Right lobe of liver (tissue), 6 donors: ENCODE measurements at places on chromosomes 5 and 9. TPM values are rescaled to one million over a fixed set of nuclear protein-coding genes. Genes with fewer than 3 reads are reported as not detected.

- no peaks in the 10 kb centered on the region for H3K36me3 ChIP-seq
- no peak for DNase-seq
- H3K4me1 ChIP-seq: no peaks in the 10 kb centered on the region
- no peak overlapping the region for H3K27ac ChIP-seq
- no peaks in the 10 kb centered on the region for H3K27me3 ChIP-seq
Observed at GRCh38 chr9:1354086-1354485, 303.9 kb downstream of the DMRT2 start.

DNA sequence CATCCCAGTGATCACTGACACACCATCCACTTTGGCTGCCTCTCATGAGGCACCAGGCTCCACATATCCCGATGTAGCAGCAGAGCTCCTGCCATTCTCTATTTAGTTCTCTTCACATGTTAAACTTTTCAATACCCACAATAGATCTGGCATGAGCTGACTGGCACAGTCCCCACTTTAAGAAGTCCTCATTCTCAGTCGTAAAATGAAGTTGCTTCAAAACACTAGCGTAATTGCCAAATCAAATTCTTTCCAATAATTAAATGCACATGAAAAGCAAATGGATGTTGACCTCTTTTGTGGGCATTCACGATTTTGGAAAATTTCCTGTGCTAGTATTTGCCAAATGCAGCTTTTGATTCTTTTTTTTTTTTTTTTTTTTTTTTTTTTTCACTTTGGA, 32.4 kb downstream of the HAPLN1 start:
- no peaks in the 10 kb centered on the region for H3K4me1 ChIP-seq
- H3K36me3 ChIP-seq: no peaks in the 10 kb centered on the region

The LRRC19 gene
- total RNA-seq: 2.6 TPM

DNA sequence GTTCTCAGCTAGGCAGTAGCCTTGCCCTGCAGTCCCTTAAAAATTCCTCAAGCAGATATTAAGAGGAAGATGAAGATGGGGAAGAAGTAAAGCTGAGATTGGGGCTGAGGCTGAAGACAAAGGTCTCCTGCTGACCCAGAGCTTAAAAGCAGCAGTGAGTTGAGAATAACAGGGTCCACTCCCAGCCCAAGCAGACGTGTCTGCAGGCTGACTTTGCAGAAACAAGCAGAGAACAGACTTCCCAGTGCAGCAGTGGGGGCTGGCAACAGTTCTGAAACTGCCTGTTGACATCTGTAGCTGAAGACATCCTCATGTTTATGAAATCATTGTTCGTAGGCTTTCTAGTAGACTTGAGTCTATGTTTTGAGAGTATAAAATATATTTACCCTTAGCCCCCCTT, 1.1 kb downstream of the CTXN3 start:
- no peak overlapping the region for H3K4me3 ChIP-seq
- H3K27ac ChIP-seq: no peak overlapping the region
- H3K4me1 ChIP-seq: no peaks in the 10 kb centered on the region
- H3K27me3 ChIP-seq: no peaks in the 10 kb centered on the region

DNA sequence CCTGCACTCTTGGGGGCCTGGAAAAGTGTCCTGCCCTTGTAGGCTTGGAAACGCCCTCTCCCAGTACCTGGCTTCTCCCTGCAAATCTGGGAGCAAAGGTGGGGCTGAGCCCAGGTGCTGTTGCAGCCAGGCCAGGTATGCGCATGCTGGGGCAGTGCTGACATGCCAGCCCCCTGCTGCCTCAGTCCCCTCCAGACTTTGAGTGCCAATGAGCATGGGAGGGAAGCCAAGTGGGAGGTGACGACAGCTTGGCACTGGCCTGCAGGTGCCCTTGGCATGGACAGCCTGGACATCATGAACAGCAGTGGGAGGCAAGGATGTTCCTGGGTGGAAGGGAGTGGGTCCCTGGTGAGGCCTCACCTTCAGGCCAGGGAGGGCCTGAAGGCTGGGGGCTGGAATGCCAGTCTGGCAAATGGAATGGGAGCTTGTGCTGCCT, 1494.4 kb upstream of the NUDT12 start:
- no peaks in the 10 kb centered on the region for H3K27me3 ChIP-seq
- no peak overlapping the region for H3K27ac ChIP-seq
- no peak for DNase-seq

- no peaks in the 10 kb centered on the region for H3K27me3 ChIP-seq
- no peak overlapping the region for H3K27ac ChIP-seq
- no peak for DNase-seq
- no peaks in the 10 kb centered on the region for H3K36me3 ChIP-seq
- H3K4me1 ChIP-seq: peaks cover 15% of the 10 kb centered on the region
Observed at GRCh38 chr9:13116292-13116691, 163.2 kb downstream of the MPDZ start.

- no peak for DNase-seq
- H3K27me3 ChIP-seq: no peaks in the 10 kb centered on the region
- no peaks in the 10 kb centered on the region for H3K36me3 ChIP-seq
Observed at GRCh38 chr9:109765278-109765677, 14.7 kb upstream of the PALM2AKAP2 start.

GRCh38 chr5:61030163-61030482, 85.1 kb downstream of the NDUFAF2 start:
- no peak overlapping the region for H3K27ac ChIP-seq
- no peaks in the 10 kb centered on the region for H3K27me3 ChIP-seq
- no peaks in the 10 kb centered on the region for H3K36me3 ChIP-seq
- no peak overlapping the region for H3K4me3 ChIP-seq

The C8G gene
- 755 TPM for total RNA-seq

The ZNF483 gene
- total RNA-seq: 0.49 TPM

The IL33 gene
- 34.1 TPM for total RNA-seq

DNA sequence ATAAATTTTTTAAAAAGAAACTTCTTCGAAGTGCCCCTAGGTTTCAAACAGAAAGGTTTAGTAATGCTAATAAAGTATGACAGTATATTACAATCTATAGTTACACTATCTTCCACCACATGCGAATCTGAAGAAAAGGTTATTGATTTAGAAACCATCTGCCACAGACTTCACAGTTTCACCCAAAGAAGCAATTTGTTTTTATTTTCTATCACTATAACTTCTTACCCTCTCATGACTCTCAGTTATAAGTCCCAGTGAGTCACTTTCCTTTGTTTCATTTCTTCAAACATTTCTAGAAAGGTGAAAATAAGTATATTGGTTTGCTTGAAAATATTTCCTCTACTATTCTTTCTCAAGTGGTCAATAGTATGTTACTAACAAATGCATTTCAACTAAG, 93.6 kb downstream of the MCTP1 start:
- H3K27me3 ChIP-seq: no peaks in the 10 kb centered on the region
- no peak overlapping the region for H3K4me3 ChIP-seq
- H3K36me3 ChIP-seq: no peaks in the 10 kb centered on the region
- no peak overlapping the region for H3K27ac ChIP-seq
- DNase-seq: no peak

GRCh38 chr9:108838017-108838416, 17.8 kb downstream of the ACTL7B start:
- H3K4me1 ChIP-seq: no peaks in the 10 kb centered on the region
- H3K4me3 ChIP-seq: no peak overlapping the region
- no peaks in the 10 kb centered on the region for H3K27me3 ChIP-seq
- no peaks in the 10 kb centered on the region for H3K36me3 ChIP-seq

- DNase-seq: no peak
- H3K4me1 ChIP-seq: peaks cover 18% of the 10 kb centered on the region
- H3K36me3 ChIP-seq: no peaks in the 10 kb centered on the region
- H3K27ac ChIP-seq: peak overlapping the region; percentile 34
Observed at GRCh38 chr9:137299938-137300337, 2.1 kb downstream of the NRARP start.

DNA sequence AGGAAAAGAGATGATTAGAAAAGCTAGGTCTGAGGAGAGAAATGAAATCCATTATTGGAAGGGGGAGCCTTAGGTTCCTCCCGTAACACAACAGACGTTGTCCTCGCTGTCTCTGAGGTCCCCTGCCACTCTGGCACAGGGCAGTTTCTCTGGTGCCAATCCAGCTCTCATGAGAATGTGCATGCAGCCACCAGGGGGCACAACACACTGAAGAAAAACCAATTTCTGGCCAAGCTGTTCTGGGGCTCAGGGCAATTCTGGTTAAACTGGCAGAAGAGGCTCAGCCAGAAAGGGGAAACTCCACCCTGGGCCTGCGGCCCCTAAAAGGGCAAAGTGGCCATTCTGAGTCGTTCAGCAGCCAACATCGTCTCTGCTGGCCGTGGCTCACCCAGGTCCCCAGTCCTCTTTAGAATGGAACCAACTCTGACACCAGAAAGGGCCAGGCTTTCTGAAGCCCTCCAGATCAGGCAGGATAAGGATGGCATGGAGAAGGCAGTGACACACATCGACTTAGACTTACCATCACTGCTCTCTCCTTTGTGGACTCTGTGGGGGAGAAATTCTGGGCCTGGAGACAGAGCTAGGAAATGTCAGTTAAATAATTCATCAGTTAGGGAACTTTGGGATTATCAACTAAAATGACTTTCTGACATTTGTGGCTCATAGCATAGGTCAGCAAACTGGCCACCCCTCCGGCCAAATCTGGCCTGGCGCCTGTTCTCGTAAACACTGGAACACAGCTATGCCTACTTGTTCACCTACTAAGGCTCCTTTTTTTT, 58.5 kb upstream of the GOLPH3 start:
- H3K36me3 ChIP-seq: no peaks in the 10 kb centered on the region
- peak overlapping the region; percentile 5 for H3K4me3 ChIP-seq

The CCL27 gene
- total RNA-seq: not detected

GRCh38 chr9:16265688-16266087, 604.8 kb downstream of the BNC2 start:
- H3K27me3 ChIP-seq: no peaks in the 10 kb centered on the region
- no peak overlapping the region for H3K27ac ChIP-seq
- no peaks in the 10 kb centered on the region for H3K36me3 ChIP-seq
- H3K4me3 ChIP-seq: no peak overlapping the region
- H3K4me1 ChIP-seq: peaks cover 4% of the 10 kb centered on the region

GRCh38 chr9:113619491-113620376, 156.2 kb downstream of the RGS3 start:
- DNase-seq: peak; percentile 82
- peak overlapping the region; percentile 83 for H3K27ac ChIP-seq
- no peaks in the 10 kb centered on the region for H3K27me3 ChIP-seq
- H3K36me3 ChIP-seq: no peaks in the 10 kb centered on the region

- H3K27ac ChIP-seq: no peak overlapping the region
- no peaks in the 10 kb centered on the region for H3K4me1 ChIP-seq
Observed at GRCh38 chr9:127089631-127090081, 32.8 kb downstream of the ANGPTL2 start.

GRCh38 chr9:72951520-72952380, 1.1 kb downstream of the ALDH1A1 start:
- H3K4me1 ChIP-seq: peaks cover 25% of the 10 kb centered on the region
- H3K36me3 ChIP-seq: no peaks in the 10 kb centered on the region
- peak overlapping the region; percentile 73 for H3K27ac ChIP-seq

DNA sequence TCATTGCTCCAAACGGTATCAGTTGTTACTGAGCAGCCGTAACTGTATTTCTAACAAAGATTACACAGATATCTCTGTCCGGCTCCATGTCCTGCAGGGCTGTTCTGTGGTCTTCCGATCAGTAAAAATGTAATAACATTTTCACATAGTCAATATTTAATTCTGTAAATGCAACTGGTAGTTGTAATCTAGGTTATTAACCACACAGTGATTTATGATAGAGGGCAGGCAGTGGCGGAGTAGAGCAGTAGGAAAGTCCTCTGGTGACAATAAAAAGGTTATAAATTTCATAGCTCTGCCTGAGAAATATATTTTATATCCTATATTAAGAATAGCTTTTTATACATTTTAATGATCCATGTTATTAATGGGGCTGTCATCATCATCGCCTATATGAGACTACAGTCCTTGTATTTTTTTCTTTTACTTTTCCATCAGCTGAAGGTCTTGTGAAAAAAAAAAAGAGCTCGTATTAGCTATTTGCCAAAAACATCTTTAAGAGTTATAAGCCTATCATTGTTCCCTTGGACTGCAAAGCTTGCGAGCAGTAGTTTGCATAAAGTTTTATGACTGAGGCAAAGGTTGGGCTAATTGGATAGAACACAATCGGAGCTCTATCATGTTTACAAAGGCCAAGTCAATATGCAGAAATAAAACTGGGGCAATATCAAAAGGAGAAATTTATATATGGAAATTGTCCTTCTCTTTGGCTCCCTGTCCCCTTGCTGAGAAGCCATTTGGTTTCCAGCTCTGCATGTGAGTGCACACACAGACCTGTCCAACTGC, 648.0 kb downstream of the IRX1 start:
- H3K4me3 ChIP-seq: no peak overlapping the region
- H3K27me3 ChIP-seq: no peaks in the 10 kb centered on the region
- no peaks in the 10 kb centered on the region for H3K4me1 ChIP-seq
- no peak for DNase-seq
- H3K36me3 ChIP-seq: no peaks in the 10 kb centered on the region
- no peak overlapping the region for H3K27ac ChIP-seq

The PKD2L2 gene
- not detected for total RNA-seq

The LOX gene
- total RNA-seq: 2.1 TPM

The SLC6A18 gene
- total RNA-seq: not detected

GRCh38 chr5:140259500-140259899, 43.4 kb downstream of the PFDN1 start:
- no peak overlapping the region for H3K27ac ChIP-seq
- no peaks in the 10 kb centered on the region for H3K27me3 ChIP-seq
- no peak for DNase-seq
- no peak overlapping the region for H3K4me3 ChIP-seq
- no peaks in the 10 kb centered on the region for H3K36me3 ChIP-seq
- peaks cover 7% of the 10 kb centered on the region for H3K4me1 ChIP-seq

The ORM2 gene
- 3,440 TPM for total RNA-seq

The FOXD4 gene
- total RNA-seq: not detected

- no peaks in the 10 kb centered on the region for H3K27me3 ChIP-seq
- no peaks in the 10 kb centered on the region for H3K36me3 ChIP-seq
- DNase-seq: no peak
Observed at GRCh38 chr9:131399972-131400371, 6.1 kb downstream of the PRRC2B start.

The RNF180 gene
- total RNA-seq: 6.7 TPM

DNA sequence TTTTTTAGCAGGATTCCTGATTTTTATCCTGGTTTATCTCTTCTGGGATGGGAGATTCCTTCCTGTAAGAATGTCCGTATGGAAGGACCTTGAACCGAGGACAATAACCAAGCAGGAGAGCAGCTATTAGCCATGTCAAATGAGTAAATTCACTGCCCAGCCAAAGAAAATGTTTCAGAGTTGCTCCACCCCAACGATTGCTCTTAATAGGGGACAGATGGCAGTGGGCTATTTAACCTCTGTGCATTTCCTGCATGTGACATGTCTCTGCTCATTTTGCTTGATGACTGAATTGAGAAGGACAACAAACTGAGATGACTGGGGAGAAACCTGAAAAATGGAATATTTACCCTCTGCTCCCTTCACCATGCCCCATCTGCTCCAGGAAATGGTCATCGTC, 479.9 kb upstream of the ZNF462 start:
- no peaks in the 10 kb centered on the region for H3K27me3 ChIP-seq
- DNase-seq: no peak
- H3K4me1 ChIP-seq: peaks cover 4% of the 10 kb centered on the region
- no peaks in the 10 kb centered on the region for H3K36me3 ChIP-seq
- H3K27ac ChIP-seq: no peak overlapping the region

GRCh38 chr5:136094913-136095641, 37.6 kb upstream of the SMAD5 start:
- peak overlapping the region; percentile 87 for H3K27ac ChIP-seq
- H3K4me3 ChIP-seq: no peak overlapping the region
- no peaks in the 10 kb centered on the region for H3K27me3 ChIP-seq
- no peaks in the 10 kb centered on the region for H3K36me3 ChIP-seq
- DNase-seq: no peak
- H3K4me1 ChIP-seq: peaks cover 36% of the 10 kb centered on the region

GRCh38 chr5:173050791-173051190, 5.4 kb upstream of the CREBRF start:
- no peaks in the 10 kb centered on the region for H3K4me1 ChIP-seq
- no peaks in the 10 kb centered on the region for H3K36me3 ChIP-seq
- DNase-seq: no peak
- no peak overlapping the region for H3K27ac ChIP-seq

The CCIN gene
- not detected for total RNA-seq

The IQGAP2 gene
- total RNA-seq: 96.4 TPM
